ENCODE measurements at places on chromosomes 12 and 14.

DNA sequence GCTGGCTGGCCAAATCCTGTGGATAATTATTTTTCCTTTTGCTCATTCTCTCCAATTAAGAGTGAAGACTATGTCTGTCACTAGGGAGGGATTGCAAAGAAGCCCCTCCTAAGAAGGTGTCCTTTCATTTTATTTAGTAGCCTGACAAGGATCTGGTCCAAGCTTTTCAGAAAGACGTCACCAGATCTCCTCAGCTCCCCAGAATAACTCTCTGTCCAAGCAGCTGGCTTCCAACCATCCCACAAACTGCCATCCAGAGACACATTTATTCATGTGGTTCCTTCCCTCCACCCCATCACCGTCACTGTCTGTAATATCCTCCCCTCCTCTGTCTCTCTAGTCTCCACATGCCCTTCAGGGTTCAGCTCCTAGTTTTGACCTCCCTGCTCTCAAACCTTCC lies 69.9 kb downstream of the PPM1H start:
- DNase-seq: no peak

GRCh38 chr12:111413442-111414086 lies 7.8 kb downstream of the SH2B3 start:
- DNase-seq: no peak

GRCh38 chr14:65849558-65849957 lies 437.0 kb downstream of the FUT8 start:
- DNase-seq: no peak

- no peak for DNase-seq
These were observed 3.0 kb downstream of the NUAK1 start for GRCh38 chr12:106135781-106136180.

DNA sequence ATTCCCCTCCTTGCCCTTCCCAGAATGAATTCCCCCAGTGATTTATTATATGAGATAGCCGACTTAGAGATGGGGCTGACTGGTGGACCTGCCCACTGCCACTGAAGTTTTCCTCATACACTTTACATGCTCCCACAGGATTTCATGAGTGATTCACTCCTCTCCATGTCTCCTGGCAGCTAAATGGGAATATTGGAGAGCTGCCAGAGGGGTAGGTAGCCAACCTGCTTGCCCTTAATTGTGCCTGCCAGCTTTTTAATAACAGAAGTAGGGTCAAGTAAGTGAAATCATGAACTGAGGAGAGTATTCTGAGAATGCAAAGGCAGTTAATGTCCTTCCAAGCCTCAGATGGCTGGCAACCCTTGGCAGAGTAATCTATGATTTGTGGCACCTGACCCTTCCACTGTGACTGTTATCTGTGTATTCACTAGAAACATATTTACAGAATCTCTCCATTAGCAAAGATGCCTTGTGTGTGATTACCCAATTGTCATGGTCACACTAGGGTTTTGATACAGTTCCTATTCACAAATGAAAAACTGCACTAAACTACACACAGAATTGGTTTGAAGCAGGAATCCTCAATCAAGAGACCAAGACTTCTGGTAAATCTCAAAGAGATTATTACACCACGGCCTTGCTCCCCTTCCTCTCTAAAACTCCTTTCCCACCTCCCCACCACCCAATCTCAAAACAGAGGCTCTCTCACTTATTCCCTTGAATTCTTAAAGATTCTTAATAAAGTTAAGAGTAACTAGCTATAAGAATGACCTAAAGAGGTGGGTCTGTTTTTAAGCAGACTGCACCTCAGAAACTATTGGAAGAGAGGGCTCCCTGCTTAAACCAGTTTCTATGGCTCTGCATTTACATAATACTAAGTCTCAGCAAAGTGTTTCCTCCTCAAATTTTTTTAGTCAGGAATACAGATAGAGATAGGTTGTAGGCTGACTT lies 17.2 kb downstream of the NKX2-1 start:
- no peak for DNase-seq

GRCh38 chr14:61244009-61244408 lies 37.1 kb downstream of the TMEM30B start:
- DNase-seq: no peak

- DNase-seq: no peak
These were observed 59.9 kb downstream of the ACSS3 start for GRCh38 chr12:81137801-81138200.

DNA sequence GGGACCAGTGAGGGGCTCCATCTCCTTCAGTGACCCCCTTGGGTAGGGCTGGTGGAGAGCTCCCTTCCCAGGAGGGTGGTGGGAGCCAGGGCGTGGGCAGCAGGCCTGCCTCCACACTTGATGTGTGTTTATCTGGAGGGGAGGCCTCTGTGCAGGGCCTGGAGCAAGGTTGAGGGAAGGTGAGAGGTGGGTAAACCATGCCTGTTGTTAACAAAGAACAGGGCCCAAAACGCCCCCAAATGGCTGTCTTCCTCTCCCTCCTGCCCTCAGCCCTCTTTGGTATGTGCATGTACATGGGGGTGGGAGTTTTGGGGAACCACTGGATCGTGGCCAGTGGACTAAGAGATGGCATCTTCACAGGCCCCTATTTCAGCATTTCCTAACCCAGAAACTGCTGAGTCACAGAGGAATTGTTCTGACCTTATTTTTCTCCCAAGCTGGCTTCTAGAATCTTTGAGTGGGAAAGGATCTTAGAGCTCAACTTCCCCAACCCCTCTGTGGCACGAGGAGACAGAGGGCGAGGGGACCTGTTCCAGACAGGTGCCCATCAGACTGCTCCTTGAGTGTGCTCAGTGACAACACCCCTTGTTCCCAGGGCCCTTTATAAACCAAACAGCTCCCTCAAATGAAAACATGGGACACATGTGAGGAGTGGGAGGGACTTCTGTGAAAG lies 3.6 kb downstream of the SLC48A1 start:
- DNase-seq: no peak

- no peak for DNase-seq
These were observed 368.0 kb downstream of the SEC23A start for GRCh38 chr14:38735005-38735404.

GRCh38 chr14:69770559-69770958 lies 3.6 kb downstream of the SRSF5 start:
- DNase-seq: no peak

Measured in HuH-7 (cell line).